ENCODE measurements at places on chromosomes 11 and 22.

DNA sequence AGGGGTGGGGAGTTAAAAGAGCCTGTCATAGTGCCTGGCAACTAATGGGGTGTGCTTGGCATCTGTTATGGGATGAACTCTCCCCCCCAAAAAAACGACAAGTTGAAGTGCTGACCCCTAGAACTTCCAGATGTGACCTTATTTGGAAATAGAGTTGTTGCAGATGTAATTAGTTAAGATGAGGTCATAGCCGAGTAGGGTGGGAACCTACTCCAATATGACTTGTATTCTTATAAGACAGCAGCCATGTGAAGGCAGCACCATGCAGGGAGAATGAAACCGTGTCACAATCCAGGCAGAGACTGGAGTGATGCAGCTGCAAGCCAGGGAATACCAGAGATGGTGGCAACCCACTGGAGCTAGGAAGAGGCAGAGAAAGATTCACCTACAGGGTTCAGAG lies 394.5 kb downstream of the TENM4 start:
- no peak for DNase-seq

- DNase-seq = no peak
These were observed 38.7 kb downstream of the NARS2 start for GRCh38 chr11:78535920-78536319.

DNA sequence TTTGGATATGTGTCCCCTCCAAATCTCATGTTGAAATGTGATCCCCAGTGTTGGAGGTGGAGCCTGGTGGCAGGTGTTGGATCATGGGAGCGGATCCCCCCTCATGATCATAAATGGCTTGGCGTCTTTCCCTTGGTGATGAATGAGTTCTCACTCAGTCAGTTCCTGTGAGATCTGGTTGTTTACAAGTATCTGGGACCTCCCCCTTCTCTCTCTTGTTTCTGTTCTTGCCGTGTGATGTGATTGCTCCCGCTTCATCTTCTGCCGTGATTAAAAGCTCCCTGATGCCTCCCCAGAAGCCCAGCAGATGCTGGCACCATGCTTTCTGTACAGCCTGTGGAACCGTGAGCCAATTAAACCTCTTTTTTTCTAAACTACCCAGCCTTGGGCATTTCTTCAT lies 102.2 kb downstream of the SEZ6L start:
- no peak for DNase-seq

GRCh38 chr22:43743929-43744643 lies 68.0 kb downstream of the EFCAB6 start:
- no peak for DNase-seq

DNA sequence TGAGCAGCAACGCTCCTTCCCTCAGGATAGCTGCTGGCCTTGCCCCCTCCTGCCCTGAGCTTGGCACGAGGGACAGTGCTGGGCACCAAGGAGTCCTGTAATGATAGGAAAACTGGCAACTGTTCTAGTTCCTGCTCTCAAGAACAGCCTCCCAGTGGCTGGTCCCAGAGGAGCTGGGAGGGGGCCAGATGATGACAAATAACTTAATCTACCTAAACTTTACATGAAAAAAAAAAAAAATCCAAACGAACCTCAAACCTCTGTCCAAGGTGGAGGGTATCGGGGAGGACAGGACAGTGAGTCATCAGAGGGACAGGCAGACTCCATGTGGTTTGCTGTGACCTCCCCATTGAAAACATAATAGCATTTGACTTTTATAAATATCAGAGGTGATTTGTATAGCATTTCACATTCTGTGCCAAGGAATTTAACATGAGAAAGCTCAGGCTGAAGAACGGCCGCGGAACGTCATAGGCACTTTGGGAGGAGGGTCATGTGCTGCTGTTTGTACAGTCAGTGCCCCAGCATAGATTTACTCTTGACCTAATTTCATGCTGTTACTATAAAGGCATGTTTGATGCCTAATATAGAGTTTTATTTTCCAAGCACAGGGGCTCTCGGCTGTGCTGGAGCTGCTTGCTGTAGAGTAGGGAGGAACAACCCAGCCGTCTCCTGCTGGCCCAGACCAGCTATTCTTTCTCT lies 98.2 kb upstream of the NNMT start:
- DNase-seq = peak; percentile 68

DNA sequence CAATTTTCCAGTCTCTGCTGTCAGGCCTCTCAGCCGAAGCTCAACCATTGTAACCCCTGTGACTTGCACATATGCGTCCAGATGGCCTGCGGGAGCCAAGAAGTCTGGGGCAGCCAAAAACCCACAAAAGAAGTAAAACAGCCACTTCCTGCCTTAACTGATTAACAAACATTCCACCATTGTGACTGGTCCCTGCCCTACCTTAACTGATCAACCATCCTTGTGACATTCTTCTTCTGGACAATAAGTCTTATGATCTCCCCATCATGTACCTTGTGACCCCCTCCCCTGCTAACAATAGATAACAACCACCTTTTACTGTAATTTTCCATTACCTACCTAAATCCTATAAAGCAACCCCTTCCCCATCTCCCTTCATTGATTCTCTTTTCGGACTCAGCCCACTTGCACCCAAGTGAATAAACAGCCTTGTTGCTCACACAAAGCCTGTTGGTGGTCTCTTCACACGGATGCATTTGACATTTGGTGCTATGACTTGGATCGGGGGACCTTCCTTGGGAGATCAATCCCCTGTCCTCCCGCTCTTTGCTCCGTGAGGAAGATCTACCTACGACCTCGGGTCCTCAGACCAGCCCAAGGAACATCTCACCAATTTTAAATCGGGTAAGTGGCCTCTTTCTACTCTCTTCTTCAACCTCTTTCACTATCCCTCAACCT lies 1.3 kb upstream of the NDUFC2 start:
- DNase-seq = no peak

DNA sequence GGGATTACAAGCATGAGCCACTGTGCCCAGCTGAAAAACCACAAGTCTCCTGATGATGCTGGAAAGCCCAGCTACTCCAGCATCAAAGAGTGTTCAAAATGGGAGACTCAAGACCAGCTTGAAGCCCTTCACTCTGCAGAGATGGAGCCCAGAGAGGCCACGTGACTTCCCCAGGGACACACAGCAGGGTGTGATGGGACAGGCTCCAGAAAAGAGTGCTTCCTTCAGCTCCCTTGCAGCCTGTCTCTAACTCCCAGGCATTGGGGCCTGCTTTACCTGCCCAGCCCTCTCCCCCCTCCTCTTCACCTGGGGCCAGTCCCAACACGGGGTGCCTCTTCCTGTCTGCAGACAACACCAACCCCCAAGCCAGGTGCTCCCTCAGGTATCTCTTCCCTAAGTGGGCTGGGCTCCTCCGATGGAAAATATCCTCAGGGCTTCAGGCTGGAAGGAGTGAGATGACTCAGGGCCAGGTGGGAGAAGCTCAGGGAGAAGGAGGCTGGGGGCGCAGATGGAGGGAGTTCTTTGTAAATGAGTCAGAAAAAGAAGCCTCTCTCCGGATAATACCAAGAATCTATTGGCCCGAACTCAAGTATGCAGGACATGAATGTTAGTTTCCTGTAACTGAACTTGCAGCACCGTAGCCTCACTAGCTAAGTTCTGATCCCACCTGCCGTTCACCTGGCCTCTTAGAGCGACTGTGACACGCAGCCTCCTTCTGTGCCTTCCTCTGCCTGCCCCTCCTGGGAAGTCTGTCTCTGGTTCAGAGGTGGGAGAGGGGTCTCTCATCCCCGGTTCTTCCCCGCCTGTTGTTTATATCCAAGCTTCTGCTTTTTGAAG lies 326.6 kb downstream of the MN1 start:
- DNase-seq = peak; percentile 94

- no peak for DNase-seq
These were observed 29.5 kb downstream of the DGCR2 start for GRCh38 chr22:19092725-19093124.

GRCh38 chr22:32532820-32533128 lies 58.2 kb downstream of the FBXO7 start:
- no peak for DNase-seq

GRCh38 chr22:36081023-36081431 lies 52.4 kb upstream of the RBFOX2 start:
- DNase-seq = no peak
